ENCODE measurements at places on chromosomes 11 and 22.

DNA sequence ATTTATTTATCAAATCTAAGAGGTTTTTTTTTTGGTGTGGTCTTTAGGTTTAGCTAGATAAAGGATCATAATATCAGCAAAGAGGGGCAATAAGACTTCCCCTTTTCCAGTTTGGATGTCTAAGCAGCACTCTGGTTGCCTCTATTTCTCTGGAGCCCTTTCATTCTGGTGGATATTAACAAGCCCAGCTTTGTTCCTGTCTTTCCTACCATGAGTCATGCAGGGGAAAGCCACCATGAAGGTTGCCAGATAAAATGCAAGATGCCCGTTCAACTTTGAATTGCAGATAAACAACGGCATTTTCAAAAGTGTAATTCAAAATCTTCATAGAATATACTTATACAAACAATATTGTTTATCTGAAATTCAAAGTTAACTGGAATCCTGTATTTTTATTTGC lies 143.6 kb downstream of the ADAMTS15 start:
- DNase-seq = no peak

- DNase-seq = peak; percentile 34
These were observed 4.6 kb downstream of the PICALM start for GRCh38 chr11:86064220-86064803.

GRCh38 chr11:61972672-61973475 lies 5.4 kb upstream of the FTH1 start:
- peak; percentile 48 for DNase-seq

DNA sequence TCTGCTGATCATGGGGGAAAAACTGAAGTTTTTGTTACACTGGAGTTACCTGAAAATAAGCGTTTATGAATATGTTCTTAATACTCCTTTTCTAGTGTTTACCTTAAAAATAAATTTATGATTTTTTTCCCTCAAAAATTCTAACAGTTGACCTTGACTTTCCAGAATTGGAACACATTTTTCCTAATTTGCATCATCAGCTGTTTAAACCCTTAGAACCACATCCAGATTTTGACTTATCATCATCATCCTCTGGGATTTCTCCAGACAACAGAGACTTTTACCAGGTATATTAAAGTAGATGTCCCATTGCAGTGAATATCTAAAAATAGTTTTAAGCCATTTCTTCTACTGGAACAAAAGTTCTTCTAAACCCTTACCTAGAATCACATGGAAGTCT lies 17.2 kb downstream of the TAF1D start:
- DNase-seq = no peak

GRCh38 chr11:108926841-108927577 lies 262.1 kb downstream of the DDX10 start:
- DNase-seq = no peak

DNA sequence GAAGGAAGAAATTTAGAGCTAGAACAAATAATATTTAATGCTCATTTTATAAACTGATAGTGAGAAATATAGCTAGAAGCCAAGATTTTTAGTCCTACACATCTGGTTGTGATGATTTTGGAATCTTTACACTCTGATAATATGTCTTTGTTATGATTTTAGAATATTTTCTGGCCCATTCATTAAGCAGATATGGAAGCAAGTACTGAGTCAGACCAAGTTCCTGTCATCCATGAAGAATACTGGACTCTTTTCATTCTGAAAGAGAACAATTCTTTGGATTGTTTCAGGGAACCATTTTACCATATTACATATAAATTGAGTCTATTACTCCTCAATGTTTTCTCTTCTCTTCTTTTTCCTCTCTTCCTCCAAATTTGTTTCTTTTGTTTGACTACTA lies 227.4 kb downstream of the TMEM135 start:
- no peak for DNase-seq

- DNase-seq = no peak
These were observed 100.0 kb upstream of the OR4B1 start for GRCh38 chr11:48116437-48117228.

- DNase-seq = no peak
These were observed 54.4 kb downstream of the ALX4 start for GRCh38 chr11:44255406-44256071.

DNA sequence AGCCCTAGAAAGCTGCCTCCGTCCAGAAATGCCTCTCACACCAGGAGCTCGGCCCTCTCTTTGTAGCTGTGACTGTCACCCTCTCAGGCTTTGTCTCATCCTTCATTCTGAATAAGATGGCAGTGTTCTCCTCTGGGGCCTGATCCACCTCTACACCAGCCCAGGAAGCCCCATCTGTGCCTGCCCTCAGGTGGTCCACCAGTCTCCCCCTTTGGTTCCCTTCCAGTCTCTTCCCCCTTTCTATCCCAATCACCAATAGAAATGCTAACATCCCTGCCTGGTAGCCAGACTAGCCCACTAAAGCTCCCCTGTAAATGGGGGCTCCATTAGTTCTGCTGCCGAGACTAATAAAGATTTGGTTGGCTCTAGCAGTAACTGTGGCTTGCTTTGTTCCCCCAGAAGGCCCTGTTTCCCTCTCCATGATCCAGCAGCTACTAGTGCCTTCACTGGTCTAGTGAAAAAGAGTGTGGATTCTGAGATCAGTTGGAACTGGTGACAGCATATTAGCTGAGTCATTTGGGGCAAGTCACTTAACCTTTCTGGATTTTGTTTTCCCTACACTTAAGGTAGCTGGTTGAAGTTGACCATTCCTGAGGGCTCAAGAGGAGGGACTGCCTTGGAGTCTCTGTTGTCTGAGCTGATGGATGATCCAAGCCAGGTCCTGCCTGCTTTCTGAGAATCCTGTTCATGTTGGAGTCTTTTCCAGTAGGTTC lies 16.2 kb downstream of the PLEKHB1 start:
- DNase-seq = no peak

- DNase-seq = no peak
These were observed 1.7 kb downstream of the PGR start for GRCh38 chr11:101127699-101128570.

GRCh38 chr11:80448709-80449108 lies 1007.9 kb upstream of the TENM4 start:
- no peak for DNase-seq

DNA sequence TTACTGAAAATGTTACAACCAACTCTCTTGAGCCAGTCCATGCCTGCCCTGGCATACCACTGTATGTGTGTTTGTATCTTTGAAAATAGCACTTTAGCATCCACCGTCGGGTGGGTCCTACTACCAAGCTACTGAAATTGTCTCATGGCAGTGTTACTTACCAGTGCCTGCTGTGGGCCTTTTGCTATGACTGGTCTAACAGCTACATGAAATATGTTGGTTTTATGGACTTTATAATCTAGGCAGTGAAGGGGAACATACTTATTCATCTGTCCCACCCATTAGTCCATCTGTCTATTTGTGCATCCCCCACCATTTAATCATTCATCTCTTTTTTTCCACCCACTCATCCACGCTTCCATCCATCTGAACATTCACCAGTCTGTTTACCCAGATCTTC lies 106.0 kb downstream of the NAV2 start:
- DNase-seq = no peak

- DNase-seq = no peak
These were observed 413 bp downstream of the CBX7 start for GRCh38 chr22:39152024-39152510.

- DNase-seq = no peak
These were observed 1.2 kb upstream of the OLFML1 start for GRCh38 chr11:7484131-7484530.

- no peak for DNase-seq
These were observed 25.0 kb downstream of the LRP5 start for GRCh38 chr11:68337399-68337835.

GRCh38 chr22:45972091-45972888 lies 4.7 kb downstream of the WNT7B start:
- no peak for DNase-seq

GRCh38 chr22:20777420-20778177 lies 3.7 kb downstream of the SERPIND1 start:
- DNase-seq = peak; percentile 92

GRCh38 chr22:47411006-47411405 lies 648.6 kb downstream of the TBC1D22A start:
- no peak for DNase-seq

All from A172 (cell line).